NCI-H1930 (cell line): ENCODE measurements at places on chromosomes 7 and 10.

DNA sequence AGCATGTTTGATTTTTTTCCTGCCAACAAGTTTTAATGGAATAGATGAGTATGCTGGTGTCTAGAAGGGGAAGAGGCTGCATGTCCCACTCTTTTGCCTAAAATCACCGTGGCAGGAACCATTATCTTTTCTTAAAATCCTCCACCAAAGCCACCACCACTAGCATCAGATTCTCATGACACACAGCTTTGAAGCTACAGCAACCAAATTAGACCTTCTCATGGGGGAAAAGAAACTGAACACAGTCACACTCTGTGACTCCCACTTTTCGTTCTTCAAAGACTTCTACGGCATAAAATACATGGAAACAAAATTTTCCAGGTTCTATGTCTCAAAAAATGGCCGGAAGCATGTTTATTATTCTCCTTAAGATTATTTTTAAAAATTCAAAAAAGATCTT lies 81.8 kb downstream of the SGMS1 start:
- DNase-seq = no peak

- no peak for DNase-seq
Measured at GRCh38 chr7:36038063-36038721, 114.9 kb upstream of the EEPD1 start.

GRCh38 chr7:133265821-133266220 lies 12.9 kb downstream of the EXOC4 start:
- DNase-seq = no peak

- no peak for DNase-seq
Measured at GRCh38 chr10:69963835-69964710, 88.6 kb upstream of the MACROH2A2 start.

- no peak for DNase-seq
Measured at GRCh38 chr7:134044682-134045081, 82.5 kb upstream of the LRGUK start.

DNA sequence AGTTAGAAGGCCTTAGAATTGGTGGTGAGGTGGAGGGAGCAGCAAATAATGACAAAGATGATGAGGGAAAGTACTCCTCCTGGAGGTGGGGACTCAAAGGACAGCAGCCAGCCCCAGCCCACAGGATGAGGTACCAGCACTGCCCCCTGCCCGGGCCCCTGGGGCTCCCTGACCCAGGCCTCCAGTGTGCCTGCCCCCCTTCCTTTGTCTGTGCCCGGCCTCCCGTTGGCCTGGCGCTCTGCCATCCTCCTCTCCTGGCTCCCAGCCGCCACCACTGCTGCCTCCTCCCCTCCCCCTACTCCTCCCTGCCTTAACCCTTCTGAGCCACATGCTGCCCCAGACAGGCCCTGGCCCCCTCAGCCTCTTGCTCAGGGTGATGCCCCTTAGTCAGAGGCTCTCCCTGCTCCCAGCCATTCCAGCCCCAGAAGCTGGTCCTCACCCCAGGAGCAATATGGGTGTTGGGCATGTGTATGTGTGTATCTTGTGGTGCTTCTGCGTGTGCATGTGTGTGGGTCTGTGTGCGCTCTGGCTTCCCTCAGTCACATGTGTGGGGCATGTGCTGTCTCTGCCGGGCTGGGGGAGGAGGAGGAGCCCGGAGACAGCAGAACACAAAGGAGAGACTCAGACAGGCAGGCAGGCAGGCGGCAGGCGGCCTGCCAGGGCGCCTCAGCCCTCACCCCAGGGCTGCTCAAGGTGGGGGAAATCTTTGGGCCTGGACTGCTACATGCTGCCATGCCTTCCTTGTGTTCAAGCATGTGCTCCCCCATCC lies 2.6 kb downstream of the LDB1 start:
- no peak for DNase-seq

- no peak for DNase-seq
Measured at GRCh38 chr10:113692271-113692670, 12.6 kb downstream of the CASP7 start.

DNA sequence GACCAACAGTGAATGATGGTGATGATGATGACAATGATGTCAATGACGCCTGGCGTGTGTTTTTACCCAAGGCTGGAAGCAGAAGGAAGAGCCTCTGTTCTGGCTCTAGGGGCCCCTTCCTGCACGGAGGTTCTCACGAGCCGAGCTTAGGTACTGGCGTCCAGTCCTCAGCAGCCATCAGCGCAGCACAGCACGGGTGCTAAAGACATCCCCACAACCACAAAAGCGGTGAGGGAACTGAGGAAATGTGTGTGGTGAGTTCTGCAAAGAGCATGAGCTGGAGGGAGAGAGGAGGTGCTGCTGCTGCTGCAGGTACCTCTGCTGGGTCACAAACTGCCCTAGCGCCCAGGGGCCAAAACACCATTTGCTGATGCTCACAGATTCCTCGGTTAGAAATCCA lies 81.6 kb downstream of the SFMBT2 start:
- DNase-seq = no peak

- no peak for DNase-seq
Measured at GRCh38 chr10:110487411-110488331, 10.0 kb upstream of the DUSP5 start.

- no peak for DNase-seq
Measured at GRCh38 chr10:119691726-119692125, 34.1 kb upstream of the INPP5F start.

GRCh38 chr10:64316416-64316815 lies 795.2 kb downstream of the REEP3 start:
- no peak for DNase-seq

DNA sequence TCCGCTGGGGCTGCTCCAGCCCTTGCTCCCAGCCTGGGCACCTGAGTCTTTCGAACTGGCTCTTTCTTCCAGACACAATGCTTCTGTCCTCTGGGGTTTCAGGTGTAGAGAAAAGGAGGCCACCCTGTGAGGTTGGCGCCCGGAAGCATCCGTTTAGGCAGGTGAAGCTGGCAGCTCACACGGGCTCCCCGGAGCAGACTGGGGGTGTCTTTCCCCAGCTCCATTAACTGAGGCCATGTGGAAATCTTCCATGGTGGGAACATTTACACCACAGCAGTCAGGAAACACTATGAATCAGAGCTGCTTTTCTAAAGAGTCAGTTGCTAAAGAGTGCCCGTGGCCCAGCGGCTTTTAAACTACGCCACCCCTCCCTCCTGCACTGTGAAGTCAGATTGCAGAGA lies 29.2 kb downstream of the PRKAG2 start:
- DNase-seq = no peak

DNA sequence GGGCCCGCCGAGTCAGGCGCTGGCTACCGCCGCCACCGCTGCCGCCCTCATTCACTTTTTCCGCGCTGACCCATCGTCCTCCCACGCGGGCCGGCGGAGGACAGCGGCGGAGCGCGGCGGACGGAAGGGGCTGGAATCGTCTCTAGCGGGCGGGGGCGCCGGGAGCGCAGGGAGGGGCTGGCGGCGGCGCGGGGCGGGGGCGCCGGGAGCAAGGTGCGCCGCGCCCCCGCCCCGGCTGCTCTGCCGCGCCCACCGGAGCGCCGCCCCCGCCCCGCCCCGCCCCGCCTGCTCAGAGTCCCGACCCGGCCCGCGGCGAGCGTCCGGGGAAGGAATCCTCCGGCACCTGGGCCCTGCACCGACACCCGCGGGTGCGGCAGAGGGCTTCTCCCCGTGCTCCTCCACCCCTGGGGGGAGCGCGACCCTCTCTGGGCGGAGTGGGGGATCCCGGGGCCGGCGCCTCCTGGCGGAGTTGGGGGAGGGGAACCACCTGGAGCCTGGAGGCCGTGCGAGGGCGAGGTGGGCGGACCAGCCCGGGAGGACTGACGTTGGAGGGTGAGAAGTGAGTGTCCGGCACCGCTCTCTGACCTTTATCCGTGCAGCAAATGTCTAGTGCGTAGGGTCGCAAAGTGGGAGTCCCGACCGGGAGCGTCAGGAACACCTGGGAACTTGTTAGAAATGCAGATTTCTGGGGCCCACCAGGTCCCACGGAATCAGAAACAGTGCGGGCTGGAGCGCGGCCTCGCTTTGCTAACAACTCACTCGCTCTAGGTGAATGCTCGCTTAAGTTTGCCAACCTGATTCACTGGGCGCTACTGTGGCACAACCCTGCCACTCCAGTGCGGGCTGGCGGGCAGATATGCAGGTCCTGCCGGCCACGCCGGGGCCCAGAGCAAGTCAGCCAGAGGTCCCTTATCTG lies at the start of gene COBL:
TSS of gene COBL (minus strand) at position 144 of the 916 bp plus-strand sequence. CDS start 176 bp downstream, outside the sequence.
- DNase-seq = peak; percentile 26

- no peak for DNase-seq
Measured at GRCh38 chr10:23341004-23341403, 3.6 kb downstream of the C10orf67 start.
